ENCODE measurements at places on chromosomes 5 and 9.

GRCh38 chr9:93112864-93113389, 16.9 kb downstream of the CARD19 start:
- DNase-seq, result no peak

DNA sequence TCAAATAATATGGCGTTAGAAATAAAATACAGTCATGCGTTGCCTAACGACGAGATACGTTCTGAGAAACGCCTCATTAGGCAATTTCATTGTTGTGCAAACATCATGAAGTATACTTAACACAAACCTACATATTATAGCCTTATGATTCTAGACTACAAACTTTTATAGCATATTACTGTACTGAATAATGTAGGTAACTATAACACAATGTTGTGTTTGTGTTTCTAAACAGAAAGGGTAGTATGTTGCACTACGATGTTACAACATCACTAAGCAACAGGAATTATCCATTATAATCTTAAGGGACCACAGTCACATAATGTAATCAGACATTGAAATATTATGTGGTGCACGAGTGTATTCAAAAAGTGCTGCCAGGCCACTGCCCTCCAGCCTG, 3.0 kb upstream of the SMC2 start:
- no peak for DNase-seq

DNA sequence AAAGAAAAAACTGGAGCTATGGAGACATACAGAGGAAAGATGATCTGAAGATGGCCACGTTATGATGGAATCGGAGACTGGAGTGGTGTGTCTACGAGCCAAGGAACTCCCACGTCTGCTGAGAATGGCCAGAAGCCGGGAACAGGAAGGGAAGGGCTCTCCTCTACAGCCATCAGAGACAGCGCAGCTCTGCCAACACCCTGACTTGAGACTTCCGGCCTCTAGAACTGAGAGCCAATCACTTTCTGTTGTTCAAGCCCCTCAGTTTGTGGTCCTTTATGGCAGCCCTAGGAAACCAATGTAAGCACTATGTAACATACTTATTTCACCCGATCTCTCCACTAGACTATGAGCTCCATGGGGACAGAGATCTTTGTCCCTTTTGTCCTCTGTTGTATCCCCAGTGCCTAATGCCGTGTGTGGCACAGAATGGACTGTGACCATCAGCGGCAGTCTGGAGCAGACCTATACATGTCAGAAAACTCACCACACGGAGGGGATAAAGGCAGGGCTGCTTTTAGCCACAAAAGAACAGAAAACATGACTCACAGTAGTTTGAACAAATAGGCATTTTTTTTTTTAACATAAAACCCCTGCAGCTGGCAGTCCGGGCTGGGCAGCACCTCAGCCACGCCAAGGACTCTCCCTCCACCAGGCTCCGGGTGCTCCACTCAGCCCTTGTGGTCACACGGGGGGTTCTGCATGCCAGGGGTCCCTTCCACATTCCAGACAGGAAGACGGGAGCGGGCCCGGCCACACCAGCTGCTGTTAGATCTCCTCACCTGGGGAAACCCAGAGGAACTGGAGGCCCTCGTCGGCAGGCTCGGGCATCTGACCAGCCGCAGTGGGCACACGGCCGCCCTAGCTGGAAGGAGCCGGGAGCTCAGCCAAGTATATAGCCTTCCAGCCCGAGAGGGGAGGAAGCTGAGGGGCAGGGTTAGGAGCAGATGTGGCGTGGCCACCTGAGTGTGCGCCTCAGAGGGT, 16.1 kb upstream of the MXD3 start:
- no peak for DNase-seq

DNA sequence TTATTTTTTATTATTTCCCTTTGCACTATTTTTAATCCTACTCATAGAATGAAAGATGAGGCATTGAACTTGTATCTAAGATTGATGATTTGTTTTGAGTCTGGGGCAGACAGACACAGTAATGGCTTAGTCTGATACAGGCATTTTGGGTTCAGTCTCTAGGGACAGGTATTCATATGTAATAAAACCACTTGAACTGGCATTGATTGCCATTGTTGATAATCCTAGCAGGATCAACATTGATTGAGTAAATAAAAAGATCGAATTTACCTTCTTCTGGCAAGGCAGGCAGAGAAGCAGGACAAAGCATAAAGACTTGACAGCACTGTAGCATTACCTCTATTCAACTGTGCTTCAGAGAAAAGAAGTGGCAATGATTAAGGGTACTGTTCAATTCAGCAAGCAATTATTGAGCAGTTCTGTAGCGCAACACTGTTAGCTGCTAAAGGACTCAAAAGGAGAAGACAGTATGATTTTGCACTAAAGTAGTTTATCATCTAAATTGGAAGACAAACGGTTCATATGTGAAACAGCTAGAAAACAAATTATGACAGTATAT, 144.4 kb downstream of the COMMD10 start:
- no peak for DNase-seq

- DNase-seq, result no peak
Measured at GRCh38 chr9:128104171-128104618, 23.3 kb downstream of the PTGES2 start.

DNA sequence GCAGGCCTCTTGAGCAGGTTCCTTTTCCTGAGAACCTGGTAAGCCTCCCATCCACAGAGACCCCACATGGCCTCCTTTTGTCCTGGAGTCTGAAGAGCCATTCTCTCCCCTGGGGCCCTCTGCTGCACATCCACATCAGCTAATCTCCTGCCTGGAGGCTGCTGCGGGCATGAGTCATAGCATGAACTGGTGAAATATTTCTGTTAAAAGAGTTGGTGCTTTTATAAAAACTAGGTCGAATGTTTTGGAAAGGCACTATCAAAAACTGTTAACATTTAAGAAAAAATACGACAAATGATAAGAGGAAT, 399.4 kb downstream of the CTNND2 start:
- no peak for DNase-seq

Data from HFF-Myc (cell line).